ENCODE measurements at places on chromosomes 4 and X.

DNA sequence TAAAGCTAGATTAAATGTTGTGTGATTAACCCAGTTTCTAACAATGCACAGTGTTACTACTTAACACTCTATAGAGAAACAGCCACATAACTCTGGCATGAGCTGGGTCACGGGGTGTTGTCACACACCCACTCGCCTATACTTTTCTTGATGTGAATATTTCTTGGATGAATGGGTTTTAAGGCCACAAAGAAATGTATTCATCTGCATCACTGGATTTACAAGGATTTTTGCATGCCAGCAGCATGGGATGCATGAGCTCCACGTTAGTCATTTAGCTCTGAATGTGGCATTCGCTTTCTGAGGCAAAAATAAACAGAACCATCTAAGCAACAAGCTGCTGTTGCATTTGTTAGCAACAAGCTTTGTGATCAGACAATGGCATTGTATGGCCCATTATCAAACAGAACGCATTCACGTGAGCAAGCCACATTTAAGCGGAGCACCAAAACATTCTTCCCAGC, 89.7 kb downstream of the LRP2BP start:
- DNase-seq: no peak

DNA sequence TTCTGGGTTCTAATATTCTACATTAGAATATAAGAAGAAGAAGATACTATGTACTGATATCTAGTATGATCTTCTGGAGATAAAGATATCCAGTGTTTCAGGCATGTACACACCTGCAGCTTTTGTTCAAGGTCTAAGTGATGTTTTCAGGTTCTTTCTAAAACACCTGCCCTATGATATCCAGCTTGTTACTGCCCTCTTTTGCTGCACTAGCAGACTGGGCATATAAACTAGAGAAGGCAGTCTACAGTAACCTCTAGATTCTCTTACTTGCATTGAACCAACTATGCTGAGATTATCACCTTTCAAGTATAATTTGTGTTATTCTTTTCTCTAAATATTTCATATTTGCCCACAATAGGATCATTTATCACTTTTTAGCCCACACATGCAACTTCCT, 1.9 kb upstream of the FRYL start:
- no peak for DNase-seq

DNA sequence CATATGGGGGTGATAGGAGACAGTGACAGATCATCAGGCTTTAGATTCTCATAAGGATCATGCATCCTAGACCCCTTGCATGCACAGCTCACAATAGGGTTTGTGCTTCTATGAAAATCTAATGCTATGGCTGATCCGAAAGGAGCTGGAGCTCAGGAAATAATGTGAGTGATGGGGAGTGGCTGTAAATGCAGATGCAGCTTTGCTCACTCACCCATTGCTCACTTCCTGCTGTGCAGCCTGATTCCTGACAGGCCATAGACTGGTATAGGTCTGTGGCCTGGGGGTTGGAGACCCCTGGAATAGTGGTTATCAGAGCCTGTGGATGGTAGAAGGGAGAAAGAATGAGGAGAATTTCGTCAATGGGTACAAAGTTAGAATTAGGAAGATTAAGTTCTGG, 2751.1 kb downstream of the ARAP2 start:
- no peak for DNase-seq

- DNase-seq: no peak
Observed at GRCh38 chr4:185734214-185734613, 77.8 kb downstream of the SORBS2 start.

DNA sequence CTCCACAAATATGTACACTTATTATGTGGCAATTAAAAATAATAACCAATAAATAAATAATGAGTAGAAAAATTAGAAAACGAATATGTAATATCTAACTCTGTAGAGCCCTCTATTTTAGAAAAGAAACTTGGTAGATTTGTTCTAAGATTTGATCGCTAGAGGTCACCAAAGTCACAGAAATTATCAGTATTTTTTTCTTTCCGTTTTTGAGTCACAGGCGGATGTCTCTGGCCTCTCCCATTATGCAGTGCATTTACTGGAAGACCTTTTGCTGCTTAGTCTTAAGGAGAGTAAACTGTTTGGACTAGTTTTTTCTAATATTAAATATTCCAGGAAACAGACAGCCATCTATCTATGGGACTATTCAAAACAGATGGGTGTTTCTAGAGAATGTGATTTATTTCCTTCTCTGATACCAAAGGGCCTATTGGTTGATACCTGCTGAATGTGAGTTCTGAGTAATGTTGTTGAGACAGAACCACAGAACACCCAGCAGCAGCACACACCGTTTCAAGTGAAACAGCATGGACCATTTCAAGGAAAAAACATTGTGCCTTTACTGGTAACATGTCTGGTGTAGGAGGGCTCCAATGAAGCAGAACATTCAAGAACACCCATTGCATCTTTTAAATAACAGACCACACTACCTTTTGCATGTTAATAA, 34.0 kb upstream of the GYPA start:
- no peak for DNase-seq

Measured in stimulated activated CD4-positive, alpha-beta T cell treated with anti-CD3 and anti-CD28 coated beads, Interleukin-1b, Interleukin-23, amount 100 ng/mL, for 1 hour (primary cell).